Stimulated activated CD4-positive, alpha-beta T cell treated with anti-CD3 and anti-CD28 coated beads, Interleukin-1b, Interleukin-23, amount 100 ng/mL, for 1 hour (primary cell): ENCODE measurements at places on chromosomes 11 and 22.
A peak's percentile ranks its signal among the peaks of the same experiment; 100 is the strongest.

- no peak for DNase-seq
These were observed 7.6 kb downstream of the SLC39A13 start for GRCh38 chr11:47415949-47416472.

DNA sequence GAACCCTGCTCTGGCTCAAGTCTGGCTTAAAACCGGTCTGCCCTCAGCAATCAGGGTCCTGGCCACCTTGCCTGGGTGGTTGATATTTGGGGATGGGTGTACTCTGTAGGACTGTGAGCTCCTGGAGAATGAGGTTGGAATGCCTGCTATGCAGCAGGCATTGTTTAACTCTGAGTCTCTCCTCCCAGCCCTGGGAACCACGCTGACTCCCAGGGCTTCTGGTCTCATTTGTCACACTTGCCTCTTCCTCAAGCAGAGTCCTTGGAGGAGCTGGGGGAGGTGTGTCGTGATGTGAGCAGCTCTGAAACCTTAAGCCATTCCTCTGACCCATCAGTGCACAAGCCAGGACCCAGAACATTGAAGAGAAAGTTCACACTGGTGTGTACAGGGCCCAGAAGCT, 340.1 kb downstream of the MN1 start:
- no peak for DNase-seq

DNA sequence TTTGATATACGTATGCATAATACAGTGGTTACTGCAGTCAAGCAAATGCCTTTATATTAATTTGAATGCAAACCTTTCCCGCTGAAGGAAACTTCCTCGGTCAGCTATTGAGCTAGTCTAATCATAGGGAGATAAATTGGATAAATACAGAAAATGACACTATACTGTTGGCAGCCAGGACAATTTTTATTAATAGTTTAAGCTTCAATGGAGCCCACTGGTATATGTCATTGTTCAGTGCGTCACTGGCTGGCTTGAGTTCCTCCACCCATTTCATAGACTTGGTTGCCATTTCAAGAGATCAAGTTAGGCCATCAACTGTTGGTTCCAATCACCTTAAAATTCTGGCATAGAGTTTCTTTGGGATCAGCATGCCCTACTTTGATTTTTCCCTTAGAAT, 32.5 kb upstream of the DNAJB7 start:
- no peak for DNase-seq

- DNase-seq = peak; percentile 29
These were observed at the start of gene XNDC1N for GRCh38 chr11:71927820-71928736. TSS of gene XNDC1N (minus strand) at chr11:71928594. CDS start at chr11:71923353, 5,241 bp downstream.

DNA sequence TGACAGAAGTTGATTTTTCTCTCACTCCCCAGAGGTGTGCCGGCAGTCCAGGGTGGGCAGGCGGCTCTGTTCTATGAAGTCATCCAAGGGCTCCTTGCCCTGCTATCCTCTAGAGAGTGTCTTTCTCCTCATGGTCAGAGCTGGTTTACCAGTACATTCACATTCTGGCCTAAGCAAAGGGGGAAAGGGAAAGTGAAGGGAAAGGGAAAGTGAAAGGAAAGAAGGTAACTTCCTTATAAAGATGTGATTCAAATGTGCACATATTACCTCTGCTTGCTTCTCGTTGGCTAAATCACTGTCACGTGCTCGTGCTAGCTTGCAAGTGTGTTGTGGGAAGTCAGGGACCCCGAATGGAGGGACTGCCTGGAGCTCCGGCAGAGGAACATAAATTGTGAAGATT, 2.9 kb upstream of the HTATIP2 start:
- DNase-seq = no peak

GRCh38 chr11:129992161-129992944, 10.3 kb downstream of the PRDM10 start:
- DNase-seq = no peak

- DNase-seq = no peak
These were observed 176.0 kb downstream of the ARHGAP42 start for GRCh38 chr11:100863080-100863581.

GRCh38 chr11:129023968-129024676, 81.5 kb upstream of the TP53AIP1 start:
- DNase-seq = no peak

DNA sequence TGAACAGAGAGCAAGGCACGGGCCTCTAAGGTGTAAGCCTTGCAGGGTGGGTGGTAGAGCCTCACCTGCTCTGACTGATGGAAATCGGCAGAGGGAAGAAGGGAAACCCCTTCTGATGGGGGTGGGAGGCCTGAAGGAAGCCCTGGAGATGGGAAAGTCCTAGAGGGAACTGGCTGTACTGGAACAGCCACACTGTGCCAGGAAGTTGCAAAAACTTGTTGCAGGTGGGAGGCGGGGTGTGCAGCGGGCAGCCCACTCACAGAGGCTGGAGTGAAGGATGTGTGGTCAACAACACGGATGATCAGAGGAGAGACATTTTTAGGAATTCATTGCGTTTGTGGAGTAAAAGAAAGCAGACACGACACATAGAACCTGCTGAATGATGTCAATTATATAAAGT, 91.3 kb downstream of the ZC3H12C start:
- DNase-seq = no peak

DNA sequence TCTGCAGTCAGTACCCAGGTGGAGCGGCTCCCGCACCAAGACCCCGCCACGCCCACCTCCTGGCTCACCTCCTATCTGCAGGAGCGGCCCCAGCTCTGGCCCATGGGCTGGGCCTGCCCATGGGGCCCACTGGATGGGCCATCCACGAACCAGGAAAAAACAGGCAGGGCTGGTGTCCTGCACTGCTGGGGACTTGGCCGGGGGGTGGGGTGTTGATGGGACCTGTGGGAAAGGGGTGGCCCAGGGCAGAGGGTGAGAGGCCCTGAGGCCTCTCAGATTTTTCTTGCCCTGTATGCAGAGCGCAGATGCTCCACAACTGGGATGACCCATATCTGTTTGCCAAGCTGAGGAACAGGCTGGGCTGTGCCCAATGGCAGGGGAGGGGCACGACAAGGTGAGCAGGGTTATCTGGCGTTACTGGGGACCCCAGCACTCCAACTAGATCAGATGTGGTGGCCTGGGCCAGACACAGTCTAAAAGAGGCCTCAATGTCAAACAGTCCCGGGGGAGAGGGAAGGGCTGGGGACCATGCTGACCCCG, 2.7 kb upstream of the PIM3 start:
- DNase-seq = no peak

DNA sequence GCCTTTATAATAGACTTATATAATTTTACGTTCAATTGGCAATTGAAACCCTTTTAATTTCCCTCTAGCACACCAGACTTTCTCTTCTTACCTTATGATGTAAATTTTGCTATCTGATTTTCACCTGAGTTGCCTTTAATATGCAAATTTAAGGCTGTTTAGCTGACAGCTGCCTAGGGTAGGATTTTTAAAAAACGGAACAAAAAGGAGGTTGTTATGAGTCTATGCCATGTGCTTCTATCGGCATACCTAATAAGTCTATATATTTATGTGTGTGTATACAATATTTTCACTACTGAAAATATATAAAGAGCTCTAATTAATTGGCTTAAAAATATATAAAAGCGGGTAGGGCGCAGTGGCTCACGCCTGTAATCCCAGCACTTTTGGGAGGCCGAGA, 11.8 kb upstream of the SELENOH start:
- DNase-seq = no peak

DNA sequence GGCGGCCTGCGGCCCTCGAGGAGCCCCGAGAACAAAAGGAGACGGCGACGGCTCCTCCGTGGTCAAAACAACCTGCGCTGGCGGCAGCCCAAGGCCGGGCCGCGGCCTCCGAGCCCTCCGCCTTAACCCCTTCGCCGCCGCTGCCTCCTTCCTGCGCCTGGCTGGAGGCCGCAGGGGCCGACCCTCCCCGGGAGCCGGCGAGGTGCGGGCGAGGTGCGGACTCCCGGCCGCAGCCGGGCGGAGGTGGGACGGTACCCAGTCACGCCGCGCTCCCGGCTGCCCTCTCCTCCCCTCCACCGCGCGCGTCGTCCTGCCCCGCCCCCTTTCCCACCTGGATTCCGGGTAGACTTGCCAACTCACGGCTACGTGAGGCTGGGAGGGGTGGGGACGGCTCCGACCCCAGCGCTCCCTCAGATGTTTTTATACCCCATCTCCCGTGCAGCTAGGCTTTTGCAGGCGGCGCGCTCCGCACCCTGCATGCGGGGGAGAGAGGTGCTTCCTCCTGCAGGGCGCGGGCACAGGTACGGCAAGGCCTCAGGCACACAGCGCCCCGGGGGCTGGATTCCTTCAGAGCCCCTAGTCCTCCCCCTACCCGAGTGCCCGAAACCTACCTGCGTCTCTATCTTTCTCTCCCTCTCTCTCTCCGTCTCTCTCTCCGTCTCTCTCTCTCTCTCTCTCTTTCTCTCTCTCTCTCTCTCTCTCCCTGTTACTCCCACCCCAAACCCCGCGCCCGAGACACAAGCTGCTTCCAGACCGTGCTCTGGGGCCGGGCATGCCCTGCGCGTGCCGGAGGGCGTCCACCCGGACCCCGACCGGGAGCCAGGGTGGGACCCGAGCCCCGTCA, 2.0 kb downstream of the PDGFB start:
- no peak for DNase-seq

- DNase-seq = no peak
These were observed 19.4 kb upstream of the TSKU start for GRCh38 chr11:76763573-76764346.

GRCh38 chr22:46730568-46731245, 7.3 kb downstream of the CERK start:
- no peak for DNase-seq

GRCh38 chr11:126133901-126134300, 71.2 kb upstream of the CDON start:
- no peak for DNase-seq

- no peak for DNase-seq
These were observed 4.2 kb upstream of the NFAM1 start for GRCh38 chr22:42436404-42436803.

- DNase-seq = no peak
These were observed at the start of gene GRAP2 for GRCh38 chr22:39900306-39901227. TSS of gene GRAP2 (plus strand) at chr22:39901084. CDS start at chr22:39947107, 46,023 bp downstream.

DNA sequence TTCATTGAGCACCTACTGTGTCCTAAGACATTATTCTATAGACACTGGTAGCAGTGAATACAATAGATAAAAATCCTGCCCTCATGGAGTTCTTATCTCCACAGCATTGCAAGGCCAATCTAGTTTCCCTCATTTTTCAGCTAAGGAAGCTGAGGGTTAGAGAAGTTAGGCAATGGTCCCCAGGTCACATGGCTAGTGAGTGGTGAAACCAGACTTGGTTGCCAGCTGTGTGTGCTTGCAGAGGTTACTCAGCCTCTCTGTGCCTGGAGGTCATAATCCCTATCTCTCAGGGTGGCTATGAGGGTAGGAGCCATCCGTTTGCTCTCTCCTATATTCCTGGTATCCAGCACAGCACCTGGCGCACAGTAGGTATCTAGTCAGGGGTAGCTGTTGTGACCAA, 147.7 kb upstream of the SEZ6L start:
- no peak for DNase-seq

DNA sequence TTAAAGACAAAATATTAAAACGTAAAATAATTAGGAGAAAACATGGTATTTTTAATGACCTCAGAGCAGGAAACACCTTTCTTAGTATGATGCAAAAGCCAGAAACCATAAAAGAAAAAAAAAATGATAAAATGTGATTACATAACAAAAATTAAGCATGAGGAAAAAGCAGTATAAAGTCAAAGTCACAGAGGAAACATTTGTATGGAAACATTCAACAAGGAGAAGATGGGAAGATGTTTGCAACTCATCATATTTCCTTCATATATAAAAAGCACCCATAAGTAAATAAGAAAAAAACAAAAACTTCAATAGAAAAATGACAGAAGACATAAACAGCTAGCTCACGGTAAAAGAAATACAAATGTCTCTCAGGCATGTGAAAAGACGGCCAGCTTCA, 17.3 kb downstream of the SHISAL1 start:
- DNase-seq = no peak

DNA sequence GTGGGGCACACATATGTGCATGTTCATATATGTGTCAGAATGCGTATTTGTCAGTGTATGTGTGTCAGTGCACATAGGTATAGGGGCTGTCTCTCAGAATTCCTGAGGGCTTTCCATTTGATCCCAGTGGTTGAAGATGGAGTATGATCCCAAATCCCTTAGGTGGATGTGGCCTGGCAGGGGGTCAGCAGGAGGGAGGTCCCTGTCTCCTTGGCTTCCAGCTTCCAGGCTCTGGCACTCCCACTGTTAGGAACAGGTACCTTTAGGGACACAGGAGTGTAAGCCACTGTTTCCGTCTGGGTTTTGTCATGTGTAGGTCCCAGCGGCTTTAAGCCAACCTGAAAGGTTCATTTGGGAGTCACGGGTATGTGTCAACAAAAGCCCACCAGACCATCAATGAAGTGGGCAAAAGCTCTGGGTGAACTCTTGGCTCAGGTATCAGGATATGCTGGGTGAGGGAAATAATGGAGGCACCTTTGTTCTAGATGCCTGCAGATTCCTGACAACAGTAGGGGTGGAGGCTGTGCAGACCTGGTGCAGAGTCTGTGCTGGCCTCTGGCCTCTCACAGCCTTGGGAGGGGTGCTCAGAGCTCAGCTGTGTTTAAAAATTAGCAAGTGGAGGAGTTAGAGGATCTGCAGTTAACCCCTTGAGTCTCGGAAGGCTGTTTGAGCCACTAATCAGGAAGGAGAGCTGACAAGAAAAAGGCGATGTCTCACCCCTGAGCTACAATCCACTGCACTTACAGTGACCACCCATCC, 9.0 kb downstream of the KCNQ1OT1 start:
- DNase-seq = no peak

GRCh38 chr11:79110321-79110720, 330.5 kb downstream of the TENM4 start:
- no peak for DNase-seq

- DNase-seq = no peak
These were observed 6.4 kb upstream of the CDPF1 start for GRCh38 chr22:46256358-46256958.

- DNase-seq = no peak
These were observed 1.6 kb downstream of the ANO1 start for GRCh38 chr11:70079691-70080090.

DNA sequence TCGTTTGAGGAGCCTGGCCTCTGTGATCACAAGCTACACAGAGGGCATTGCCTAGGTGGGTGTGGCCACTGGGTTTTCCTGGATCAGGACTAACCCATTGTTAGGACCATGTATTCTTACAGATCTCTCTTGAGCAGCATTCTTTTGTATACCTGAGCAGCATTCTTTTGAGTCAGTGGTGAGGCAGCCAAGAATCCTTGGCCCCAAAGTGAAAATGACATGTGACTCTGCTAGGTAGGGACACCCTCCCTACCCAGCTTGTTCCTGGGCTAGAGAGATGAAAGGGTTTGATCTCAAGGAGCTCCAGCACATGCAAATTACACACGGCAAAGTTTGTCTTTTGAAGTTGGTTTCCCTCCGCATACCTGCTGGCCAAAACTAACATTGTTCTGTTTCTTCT, 55.0 kb upstream of the HORMAD2 start:
- DNase-seq = no peak
